Dorsolateral prefrontal cortex (tissue), 122 donors: ENCODE measurements at places on chromosomes 5 and 9. TPM values are rescaled to one million over a fixed set of nuclear protein-coding genes. Genes with fewer than 3 reads are reported as not detected.

QSOX2 gene
- total RNA-seq, result 13.8 TPM

FOXI1 gene
- total RNA-seq, result not detected

SLC25A48 gene
- total RNA-seq, result 29.3 TPM

GADD45G gene
- 16.8 TPM for total RNA-seq

MAMDC2 gene
- 5.7 TPM for total RNA-seq

PPIP5K2 gene
- total RNA-seq, result 92.9 TPM

CDKN2B gene
- 2.7 TPM for total RNA-seq

STK10 gene
- total RNA-seq, result 25.7 TPM

GPRIN1 gene
- 37.7 TPM for total RNA-seq

TUSC1 gene
- total RNA-seq, result 17.8 TPM

UBAP2 gene
- 48.5 TPM for total RNA-seq

GCNT4 gene
- total RNA-seq, result 11.1 TPM

RAB3C gene
- 186 TPM for total RNA-seq

ALDOB gene
- total RNA-seq, result not detected

PAXX gene
- 41.8 TPM for total RNA-seq

SH3TC2 gene
- 30.4 TPM for total RNA-seq

OR1J4 gene
- total RNA-seq, result not detected

PCDHB16 gene
- 11.9 TPM for total RNA-seq

LCN12 gene
- total RNA-seq, result 7.6 TPM

SMIM32 gene
- 1.1 TPM for total RNA-seq

ZNG1F gene
- 20.8 TPM for total RNA-seq

FAM219A gene
- total RNA-seq, result 131 TPM

PCSK5 gene
- 6.4 TPM for total RNA-seq

AGPAT2 gene
- 14.0 TPM for total RNA-seq

SH3RF2 gene
- 0.91 TPM for total RNA-seq

RXRA gene
- total RNA-seq, result 64.8 TPM

SAPCD2 gene
- total RNA-seq, result 2.9 TPM

FGD3 gene
- 2.3 TPM for total RNA-seq
